CD4-positive, alpha-beta T cell treated with Interferon alpha-2 for 1 hour (primary cell): ENCODE measurements at places on chromosomes 3 and 15.
A peak's percentile ranks its signal among the peaks of the same experiment; 100 is the strongest.

- DNase-seq = no peak
These were observed 61.4 kb downstream of the FRMD4B start for GRCh38 chr3:69324362-69325025.

DNA sequence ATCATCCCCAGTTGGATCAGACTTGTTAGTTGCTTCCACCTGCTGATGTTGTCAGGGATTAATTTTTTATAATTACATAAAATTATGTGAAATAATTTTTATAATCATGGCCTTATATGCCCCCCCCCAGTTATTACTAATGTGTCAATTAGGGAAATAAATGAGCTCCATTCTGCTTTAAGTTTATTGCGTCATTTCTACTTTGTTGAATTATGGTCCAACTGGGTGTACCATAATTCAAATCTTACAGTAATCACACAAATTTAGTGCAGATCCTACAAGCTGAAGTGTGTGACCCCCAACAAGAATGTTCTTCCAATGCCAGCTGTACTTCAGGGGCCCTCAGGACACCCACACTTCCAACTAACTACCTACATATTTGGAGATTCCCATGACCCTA, 7.5 kb upstream of the NDN start:
- DNase-seq = no peak

GRCh38 chr3:197598404-197598980, 42.7 kb upstream of the BDH1 start:
- no peak for DNase-seq

GRCh38 chr3:158737976-158738615, 5.8 kb upstream of the RARRES1 start:
- DNase-seq = no peak

DNA sequence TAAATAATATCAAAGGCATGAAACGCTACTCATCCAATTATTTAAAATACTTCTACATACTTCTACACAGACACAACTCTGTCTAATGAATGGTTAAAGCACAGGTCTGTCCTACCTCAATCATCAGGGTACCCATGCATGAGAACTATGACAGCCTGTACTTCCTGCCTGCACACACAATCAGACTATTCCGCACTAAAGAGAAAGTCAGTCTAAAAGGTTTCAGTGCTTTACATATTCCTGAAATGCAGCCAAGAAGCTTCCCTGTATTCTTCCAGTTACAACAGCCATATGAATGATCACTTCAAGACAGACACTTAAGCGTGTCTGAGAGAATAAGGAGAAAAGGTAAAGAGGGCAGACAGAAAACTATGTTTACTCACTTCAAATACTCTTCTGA, 58.8 kb downstream of the TUBGCP4 start:
- no peak for DNase-seq

DNA sequence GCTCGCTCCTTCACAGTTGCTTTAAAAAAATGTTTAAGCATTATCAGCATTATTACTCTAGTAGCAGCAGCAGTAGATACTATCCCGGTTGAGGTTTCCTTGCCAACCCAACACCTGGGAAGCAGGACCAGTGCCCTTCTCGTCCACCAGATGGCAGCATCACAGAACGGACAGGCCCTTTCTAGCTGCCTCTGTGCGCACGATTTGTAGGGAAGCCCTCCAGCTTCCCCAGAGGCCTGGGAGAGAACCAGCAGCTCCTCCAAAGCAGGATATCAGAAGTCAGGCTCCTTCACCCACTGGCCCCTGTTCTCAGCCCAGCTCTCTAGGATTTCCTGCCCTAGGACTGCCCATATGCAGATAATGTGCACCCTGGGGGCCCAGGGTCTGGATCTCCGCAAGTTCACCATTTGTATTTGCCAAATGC, 16.8 kb upstream of the ESYT3 start:
- peak; percentile 50 for DNase-seq

DNA sequence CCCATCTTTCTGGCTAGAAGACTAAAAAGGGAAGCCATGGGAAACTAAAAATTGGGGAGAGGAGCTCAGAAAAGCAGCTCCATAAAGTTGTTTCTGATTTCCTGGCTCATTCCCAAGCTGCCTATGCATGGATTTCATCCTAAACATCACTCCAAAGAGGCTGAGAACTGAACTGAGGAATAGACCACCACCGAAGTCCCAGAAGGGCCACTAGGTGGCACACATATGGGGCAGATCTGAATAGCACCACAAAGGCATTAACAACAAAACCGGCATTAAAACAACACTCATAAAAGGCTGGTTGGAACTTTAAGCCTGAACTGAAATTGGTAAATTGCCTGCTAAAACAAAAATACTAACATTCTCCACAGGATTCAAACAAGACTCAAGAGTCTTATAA, 106.3 kb downstream of the PLD1 start:
- DNase-seq = peak; percentile 29

- DNase-seq = peak; percentile 29
These were observed 12.1 kb downstream of the CHSY1 start for GRCh38 chr15:101239724-101240136.

DNA sequence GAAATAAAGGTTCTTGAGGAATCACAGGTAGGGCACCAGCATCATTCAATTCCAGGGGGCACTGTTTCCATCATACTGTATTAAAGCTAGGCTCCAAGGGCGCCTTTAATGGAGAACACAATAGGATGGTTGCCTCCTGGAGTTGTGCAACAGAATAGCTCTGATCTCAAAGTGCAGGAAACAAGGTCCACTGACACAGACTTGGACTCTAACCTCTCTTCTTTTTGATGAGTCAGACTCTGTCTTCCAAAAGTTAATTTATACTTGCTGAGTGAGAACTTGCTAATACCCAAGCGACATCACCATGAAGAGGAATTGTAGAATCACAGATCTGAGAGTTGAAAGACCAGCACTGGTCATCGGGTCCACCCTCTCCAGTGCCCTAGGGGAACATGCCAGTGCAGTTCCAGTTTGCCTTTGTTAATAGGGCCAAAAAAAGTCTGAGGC, 94.4 kb upstream of the PHLDB2 start:
- DNase-seq = no peak

DNA sequence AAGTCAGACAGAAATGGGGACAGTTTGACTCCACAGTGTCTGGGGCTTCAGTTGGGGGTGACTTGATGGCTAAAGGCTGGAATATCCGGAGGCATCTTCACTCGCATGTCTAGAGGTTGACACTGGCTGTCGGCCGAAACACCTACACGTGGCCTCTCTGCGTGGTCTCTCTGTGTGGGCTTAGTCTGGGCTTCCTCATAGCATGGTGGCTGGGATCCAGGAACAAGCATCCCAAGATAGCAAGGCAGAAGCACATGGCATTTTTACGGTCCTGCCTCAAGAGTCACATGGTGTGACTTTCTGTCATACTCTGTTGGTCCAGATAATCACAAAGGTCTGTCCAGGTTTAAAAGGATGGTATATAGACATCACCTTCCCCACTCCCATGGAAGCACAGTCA, 34.5 kb downstream of the MAGI1 start:
- no peak for DNase-seq

GRCh38 chr3:71784201-71784913, 591 bp downstream of the PROK2 start:
- no peak for DNase-seq

DNA sequence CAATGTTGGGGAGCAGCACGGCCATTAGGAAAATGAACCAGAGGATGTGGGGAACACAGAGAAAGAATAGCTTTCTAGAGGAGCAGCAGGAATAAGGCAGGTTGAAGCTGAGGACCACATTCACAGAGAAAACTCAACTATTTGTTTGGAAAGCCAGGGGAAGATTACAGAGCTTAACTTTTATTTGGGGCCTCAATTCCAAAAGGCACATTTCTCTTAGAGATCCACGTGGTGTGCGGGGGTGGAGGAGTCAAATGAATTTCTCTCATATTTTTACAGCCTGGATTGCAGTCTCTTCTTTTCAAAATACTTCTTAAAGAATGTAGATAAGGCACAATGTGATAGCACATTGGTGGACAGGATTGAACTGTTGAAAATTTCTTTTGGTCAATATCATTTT, 253.7 kb downstream of the ROBO1 start:
- DNase-seq = no peak

GRCh38 chr3:12507591-12508281, 23.5 kb downstream of the TSEN2 start:
- DNase-seq = no peak

DNA sequence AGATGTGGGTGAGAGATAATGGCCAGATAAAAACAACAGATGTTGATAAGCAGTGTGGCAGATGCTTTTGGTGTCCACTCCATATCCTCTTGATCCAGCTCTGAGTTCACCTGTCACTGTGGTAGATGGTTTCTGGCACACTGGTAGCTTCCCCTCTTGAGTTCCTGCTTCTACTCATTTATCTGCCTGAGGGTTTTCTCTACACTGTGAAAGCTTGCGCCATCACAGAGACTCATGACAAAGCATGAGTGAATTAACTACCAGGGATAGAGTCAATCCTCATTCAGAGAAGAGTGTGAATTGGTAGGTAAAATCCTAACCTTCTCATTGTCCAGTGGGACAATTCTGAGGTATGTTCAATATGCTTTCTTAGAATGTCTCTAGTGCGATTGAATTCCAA, 50.0 kb upstream of the ARHGEF26 start:
- no peak for DNase-seq
